Head of caudate nucleus (tissue), 42 donors: ENCODE measurements at places on chromosomes 4 and X.

DNA sequence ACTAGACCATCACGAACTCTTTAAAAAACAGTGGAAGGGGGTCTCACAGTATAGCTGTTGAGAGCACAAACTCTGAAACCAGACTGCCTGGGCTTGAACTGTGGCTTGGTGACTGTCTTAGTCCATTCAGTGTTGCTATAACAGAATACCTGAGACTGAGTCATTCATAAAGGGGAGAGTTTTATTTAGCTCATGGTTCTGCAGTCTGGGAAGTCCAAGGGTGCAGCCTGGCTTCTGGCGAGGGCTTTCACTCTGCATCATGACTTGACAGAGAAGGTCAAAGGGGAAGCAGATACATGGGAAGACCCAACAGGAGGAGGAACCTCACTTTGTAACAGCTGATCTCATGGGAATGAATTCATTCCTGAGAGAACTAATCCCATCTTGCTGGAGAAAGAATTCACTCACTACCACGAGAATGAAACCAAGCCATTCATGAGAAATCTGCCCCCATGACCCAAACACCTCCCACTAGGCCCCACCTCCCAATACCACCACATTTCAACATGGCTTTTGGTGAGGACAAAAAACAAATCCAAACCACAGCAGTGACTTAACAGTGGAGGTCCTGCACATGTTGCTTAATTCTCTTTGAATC, 116.7 kb upstream of the STOX2 start:
- no peak for DNase-seq

DNA sequence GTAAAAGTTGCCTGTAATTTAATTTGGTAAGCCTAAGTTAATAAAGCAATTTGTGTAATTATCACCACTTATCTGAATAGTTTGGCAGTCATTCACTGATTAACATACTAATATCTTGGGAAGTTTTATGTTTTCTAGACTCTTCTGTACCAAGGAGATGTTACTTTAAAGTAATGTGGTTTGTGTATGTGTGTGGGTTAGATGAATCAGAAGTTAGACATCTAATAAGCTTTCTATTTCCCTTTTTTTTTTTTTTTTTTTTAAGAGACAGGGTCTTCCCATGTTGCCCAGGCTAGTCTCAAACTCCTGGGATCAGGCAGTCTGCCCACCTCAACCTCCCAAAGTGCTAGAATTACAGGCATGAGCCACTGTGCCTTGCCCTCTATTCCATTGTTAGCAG, 5.3 kb downstream of the SLAIN2 start:
- DNase-seq = no peak

DNA sequence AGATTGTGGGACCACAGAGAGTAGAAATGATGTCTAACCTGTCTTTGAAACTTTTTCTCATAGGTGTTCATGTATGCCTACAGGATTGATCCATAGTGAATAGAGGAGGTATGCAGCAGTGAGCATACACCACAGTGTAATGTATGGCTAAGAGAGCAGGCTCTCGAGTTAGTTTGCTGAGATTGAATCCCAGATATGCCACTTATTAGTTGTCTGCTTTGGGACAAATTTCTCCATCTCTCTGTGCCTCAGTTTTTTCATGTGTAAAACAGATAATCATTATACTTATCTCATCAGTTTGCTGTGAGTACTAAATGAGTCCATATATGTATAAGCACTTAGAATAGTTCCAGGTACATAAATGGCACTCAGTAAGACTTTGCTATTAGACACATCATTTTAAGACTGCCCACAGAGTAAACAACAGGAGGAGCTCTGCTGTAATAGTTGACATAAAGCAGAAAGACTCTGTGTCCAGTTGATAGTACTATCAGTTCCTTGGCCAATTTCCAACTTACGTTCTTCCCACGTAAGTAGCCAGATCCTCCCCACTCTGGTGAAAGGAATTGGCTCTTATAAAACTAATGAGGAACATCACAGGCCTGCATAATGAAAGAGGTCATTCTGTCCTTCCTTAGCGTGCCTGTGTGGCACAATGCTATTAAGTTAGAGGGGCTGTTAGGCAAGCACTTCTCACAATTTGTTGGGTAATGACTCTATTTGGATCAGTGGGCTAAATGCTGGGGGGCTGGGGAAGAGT, 20.7 kb upstream of the RNF150 start:
- no peak for DNase-seq

GRCh38 chrX:78105944-78106650, 2.0 kb downstream of the PGK1 start:
- no peak for DNase-seq

- no peak for DNase-seq
Observed at GRCh38 chr4:124389591-124389990, 322.9 kb downstream of the ANKRD50 start.

GRCh38 chr4:24778464-24779225, 16.7 kb upstream of the SOD3 start:
- no peak for DNase-seq

- no peak for DNase-seq
Observed at GRCh38 chrX:105803891-105804290, 18.4 kb upstream of the NRK start.

DNA sequence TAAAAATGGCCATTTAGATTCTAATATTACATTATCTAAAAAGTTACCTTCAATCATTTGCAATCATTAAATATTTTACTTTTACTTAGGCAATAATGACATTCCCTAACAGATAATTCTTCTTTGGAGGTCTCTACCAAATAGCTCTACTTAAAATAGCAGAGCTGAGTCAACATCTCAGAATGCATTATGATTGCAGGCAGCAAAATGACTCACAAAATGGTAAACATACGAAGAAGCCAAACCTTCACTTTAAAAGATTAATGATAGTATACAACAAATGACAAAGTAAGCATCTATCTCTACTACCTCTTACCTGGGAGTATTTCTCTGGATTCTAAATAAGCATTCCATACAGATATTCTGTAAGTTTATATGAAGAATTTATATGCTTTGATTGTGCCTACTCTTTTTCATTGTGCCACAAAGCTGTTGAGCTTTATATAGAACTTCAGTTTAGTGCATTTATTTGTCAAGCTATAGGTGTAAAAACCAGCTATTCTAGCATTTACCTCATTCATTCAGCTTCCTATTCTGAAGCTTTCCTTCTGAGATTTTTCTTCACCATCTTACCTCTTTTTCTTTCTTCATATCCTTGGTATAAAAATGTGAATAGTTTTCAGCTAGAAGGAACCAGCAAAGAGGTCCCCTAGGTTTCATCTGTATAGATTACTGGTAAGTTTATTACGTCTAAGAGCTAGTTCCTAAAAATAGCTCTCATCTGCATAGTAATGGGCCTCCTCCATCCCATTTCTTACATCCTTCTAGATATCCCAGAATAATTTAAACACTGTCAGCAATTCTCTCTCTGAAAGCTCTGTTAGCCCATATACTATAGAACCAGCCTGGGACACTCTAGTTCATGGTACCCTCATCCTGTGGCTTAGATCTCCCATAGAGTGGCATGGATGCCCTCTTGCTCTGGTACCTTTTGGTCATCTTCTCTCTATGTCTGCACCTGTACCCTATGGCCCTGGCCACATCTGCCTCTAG, 17.2 kb upstream of the SPCS3 start:
- no peak for DNase-seq

DNA sequence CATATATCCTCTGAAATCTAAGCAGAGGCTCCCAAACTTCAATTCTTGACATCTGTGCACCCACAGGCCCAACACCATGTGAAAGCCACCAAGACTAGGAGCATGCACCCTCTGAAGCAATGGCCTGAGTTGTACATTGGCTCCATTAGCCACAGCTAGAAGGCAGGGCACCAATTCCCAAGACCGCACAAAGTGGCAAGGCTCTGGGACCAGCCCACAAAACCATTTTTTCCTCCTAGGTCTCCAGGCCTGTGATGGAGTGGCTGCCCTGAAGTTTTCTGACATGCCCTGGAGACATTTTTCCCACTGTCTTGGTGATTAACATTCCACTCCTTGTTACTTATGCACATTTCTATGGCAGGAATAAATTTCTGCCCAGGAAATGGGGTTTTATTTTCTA, 232.2 kb upstream of the GRID2 start:
- no peak for DNase-seq

DNA sequence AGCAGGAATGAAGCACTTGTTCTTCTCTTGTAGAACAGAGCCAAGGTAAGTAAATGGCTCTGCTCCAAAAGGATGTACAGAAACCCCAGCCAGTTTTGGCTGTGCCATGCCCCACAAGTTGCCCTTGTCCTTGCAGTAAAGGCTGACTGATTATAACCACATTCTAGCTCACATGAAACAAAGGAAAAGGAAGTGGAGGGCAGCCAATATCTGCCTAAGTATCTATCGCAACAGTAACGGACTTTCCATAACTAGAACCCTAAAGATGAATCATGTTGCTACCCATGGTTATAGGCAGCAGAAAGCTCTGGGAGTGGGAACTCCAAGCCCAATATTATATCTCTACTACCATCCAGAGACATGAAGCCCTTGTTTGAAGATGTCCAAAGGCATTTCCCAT, 95.7 kb downstream of the COMMD8 start:
- DNase-seq = no peak

DNA sequence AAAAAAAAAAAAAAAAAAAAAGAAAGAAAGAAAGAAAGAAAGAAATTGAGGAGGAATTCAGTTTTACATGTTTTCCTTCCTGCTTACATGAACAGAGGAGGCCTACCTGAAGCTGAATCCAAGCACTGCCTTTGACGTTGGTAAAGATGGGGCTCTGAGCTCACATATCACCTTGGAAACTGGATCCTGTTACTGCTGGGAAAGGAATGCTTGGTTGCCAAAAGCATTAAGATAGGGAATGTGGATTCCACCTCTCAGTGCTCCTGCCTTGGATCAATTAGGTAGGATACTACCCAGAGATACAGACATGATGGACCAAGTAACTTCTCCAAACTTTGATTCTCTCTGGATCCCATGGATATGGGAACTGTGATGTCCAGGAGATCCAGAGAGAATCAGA, 50.6 kb downstream of the NHS start:
- DNase-seq = no peak

GRCh38 chr4:45855857-45856256, 268.0 kb downstream of the GABRG1 start:
- no peak for DNase-seq

GRCh38 chr4:148852092-148852699, 410.0 kb upstream of the NR3C2 start:
- no peak for DNase-seq

- DNase-seq = no peak
Observed at GRCh38 chr4:42767669-42768068, 110.8 kb upstream of the ATP8A1 start.

GRCh38 chrX:10157032-10157341, 212 bp downstream of the CLCN4 start:
- no peak for DNase-seq

DNA sequence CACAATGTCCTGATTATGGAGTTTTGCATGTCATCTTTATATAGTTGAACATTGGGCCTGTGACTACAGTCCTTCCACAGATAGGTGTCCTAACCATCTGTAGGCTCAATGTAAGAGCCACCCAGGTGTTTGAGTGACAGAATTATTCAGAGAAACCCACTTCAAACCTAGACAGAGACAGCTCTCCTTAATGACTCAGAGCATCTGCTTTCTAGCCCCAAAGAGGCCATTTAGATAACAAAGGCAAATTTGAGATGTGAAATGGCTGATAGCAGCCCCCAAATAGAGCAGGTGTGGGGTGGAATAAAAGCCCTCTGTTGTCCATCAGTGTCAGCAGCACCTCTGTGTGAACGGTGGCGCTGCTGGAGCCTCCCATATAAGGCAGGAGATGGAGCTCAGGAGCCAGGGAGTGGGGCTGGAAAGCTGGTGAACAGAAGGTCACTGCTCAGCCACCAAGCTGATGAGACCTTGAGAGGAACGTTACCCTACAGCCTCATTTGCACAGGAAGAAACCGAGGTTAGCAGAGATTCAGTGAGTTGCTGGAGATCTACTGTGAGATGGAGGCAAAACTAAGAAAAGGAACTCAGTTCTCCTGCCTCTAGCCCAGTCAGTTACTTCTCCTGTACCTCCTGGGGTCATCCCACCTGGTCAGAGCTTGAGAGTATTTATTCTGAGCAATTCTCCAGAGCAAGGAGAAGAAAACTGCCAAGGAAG, 153.3 kb upstream of the LNX1 start:
- DNase-seq = no peak

GRCh38 chr4:81789741-81790399, 318.2 kb upstream of the RASGEF1B start:
- DNase-seq = no peak

- peak; percentile 16 for DNase-seq
Observed at GRCh38 chr4:140099983-140100382, 54.0 kb downstream of the MAML3 start.

- no peak for DNase-seq
Observed at GRCh38 chrX:153829549-153829798, 870 bp downstream of the PDZD4 start.

DNA sequence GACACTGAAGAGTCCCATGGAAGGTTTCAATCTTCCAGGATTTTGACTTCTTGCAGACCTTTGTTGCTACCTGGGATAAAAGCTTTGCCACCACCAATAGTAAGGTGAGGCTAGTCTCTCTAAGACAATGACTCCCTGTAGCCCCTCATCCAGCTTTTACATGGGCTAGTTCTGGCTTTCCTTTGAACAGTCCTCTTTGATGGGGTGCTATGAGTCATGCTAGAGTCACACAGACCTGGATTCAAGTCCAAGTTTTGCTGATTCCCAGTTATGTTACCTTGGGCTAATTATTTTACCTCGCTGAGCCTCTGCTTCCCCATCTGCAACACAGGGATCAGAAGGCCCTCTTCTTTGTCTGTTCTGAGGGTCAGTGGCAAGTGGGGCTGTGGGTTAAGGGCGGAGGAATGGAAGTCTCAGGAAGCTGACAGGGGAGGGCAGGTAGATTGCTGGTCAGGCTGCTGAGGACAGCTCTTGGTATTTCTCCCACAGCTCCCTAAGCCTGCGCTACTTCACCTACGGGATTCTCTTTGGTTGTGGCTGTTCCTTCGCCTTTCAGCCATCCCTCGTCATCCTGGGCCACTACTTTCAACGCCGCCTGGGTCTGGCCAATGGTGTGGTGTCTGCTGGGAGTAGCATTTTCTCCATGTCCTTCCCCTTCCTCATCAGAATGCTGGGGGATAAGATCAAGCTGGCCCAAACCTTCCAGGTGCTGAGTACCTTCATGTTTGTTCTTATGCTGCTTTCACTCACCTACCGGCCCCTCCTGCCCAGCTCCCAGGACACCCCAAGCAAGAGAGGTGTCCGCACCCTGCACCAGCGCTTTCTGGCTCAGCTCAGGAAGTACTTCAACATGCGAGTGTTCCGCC, 90.3 kb downstream of the RLIM start:
- DNase-seq = no peak

- no peak for DNase-seq
Observed at GRCh38 chrX:132271311-132271778, 52.1 kb upstream of the RAP2C start.

- DNase-seq = no peak
Observed at GRCh38 chr4:74168841-74169240, 10.9 kb downstream of the MTHFD2L start.

DNA sequence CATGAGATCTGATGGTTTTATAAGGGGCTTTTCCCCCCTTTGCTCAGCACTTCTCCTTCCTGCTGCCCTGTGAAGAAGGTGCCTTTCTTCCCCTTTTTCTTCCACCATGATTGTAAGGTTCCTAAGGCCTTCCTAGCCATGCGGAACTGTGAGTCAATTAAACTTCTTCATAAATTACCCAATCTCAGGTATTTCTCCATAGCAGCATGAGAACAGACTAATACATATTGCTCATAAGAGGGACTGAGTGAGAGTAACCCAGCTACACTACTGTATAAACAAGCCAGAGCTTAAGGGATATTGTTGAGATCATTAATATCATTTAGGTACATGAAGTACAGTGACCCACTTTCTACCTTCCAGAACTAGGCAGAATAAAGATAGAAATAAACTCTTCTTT, 102.9 kb downstream of the TEX13A start:
- DNase-seq = no peak

GRCh38 chrX:112863850-112864249, 23.2 kb upstream of the AMOT start:
- DNase-seq = no peak
